Skeletal muscle cell (primary cell): ENCODE measurements at places on chromosomes 2 and 18.

DNA sequence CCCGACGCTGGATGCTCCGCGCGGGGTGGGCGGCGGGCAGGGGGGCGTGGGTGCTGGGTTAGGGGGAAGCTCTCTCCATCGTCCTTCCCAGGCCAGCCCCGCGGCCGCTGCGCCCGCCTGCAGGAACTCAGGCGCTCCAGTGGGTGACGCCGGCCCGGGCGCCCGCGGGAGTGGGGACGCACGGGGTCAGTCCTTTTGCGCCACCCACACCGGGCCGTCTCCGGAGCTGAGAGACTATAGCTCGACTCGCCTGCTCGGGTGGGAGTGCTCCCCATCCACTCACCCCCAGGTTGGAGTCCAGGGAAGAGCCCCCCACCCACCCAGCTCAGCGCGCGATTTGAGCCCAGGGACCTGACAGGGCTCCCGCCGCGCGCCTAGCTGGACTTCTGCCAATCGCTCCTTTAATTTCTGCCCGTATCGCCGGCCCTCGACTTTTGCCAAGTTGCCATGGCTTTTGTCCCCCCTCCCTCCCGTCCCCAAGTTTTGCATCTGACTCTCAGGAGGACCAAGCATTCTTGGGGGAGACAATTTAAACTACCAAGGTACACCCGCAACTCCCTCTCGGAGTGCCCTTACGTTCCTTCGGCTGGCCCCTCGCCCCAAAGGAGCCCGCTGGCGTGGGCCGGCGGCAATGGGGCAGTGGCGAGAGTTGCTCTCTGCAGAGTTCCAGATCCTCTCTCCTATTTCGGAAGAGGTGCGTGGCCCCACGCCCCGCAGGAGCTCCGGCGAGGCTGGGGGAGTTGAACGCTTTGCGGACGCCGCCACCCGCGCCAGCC, 205.8 kb upstream of the SMAD2 start:
- DNase-seq: no peak

DNA sequence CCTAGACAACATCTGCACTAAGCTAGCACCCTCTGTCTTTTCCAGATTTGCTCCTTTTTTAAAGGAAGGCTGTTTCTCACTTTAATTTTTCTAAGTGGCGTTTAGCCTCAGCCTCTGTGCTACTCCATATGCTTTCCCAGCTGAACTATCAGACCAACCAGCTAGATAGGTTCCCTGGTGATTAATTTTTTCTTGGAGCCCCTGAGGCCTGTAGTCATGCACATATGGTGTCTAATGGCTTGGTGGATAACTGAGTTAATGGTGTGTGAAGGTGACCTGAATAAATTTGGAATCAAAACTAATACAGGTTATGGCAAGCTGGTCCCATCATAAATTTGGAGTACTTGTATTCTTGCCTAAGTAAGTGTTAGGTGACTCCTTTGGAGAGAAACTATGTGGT, 135.5 kb downstream of the MGAT5 start:
- DNase-seq: no peak

DNA sequence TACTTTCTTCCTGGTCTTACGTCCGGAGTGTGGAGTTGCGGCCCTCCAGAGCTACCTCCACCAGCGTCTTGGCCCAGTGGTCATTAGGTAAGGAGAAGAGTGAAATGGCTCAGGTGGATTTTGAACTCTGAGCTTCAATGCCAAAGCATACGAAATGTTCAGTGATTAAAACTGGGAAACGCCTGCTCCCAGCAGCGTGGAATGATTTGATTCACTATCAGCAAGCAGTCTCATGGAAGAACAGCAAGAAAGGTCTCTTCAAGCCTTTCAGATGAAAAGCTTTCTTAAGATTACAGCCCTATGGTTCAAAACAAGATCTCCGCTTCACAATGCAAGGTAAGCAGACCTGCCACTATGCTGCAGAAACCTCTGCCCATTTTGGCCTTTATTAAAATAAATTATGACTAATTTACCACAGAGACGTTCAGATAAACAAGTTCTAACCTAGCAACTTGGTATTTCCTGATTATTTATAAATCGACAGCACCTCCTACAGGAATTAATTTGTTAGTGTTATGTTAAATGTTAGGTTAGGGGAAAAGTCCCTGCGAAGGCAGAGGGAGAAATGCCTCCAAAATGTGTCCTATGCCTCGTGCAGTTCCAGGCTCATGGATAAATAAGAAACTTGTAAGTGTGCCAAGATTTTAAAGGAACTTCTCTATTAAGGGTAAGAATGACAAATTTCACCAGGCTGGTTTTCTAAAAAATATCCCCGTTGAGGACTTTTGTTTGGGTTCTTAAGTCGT, 10.1 kb downstream of the SP9 start:
- DNase-seq: no peak

GRCh38 chr2:164538240-164538866, 82.9 kb downstream of the GRB14 start:
- DNase-seq: no peak

GRCh38 chr2:235820571-235820970, 326.7 kb downstream of the AGAP1 start:
- DNase-seq: no peak

DNA sequence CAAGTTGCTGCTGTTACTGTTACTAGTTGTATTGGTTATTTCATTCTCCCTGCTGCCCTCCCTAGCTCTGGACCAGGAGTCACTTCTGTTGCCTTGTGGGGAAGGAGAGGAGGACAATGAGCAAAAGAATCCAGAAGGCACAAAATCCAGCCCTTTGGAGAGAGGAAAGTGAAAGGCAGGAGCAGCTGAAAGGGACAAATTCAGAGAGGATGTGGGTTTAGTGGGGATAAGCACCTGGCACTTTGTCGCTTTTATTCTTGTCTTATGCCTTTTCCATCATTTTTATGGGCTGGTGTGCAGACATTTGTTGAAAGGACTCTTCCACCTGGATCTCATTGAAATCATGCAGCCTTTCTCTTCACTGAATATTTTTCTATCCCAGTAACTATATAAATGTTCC, 24.3 kb upstream of the LTBP1 start:
- no peak for DNase-seq

DNA sequence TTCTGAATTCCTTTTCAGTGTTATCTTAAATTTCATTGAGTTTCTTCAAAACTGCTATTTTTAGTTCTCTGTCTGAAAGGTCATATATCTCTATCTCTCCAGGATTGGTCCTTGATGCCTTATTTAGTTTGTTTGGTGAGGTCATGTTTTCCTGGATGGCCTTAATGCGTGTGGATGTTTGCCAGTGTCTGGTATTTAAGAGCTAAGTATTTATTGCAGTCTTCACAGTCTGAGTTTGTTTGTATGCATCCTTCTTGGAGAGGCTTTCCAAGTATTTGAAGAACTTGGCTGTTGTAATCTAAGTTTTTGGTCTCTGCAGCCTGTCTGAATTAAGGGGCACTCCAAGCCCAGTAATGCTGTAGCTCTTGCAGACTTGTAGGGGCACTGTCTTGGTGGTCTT, 249.3 kb downstream of the ZNF385B start:
- DNase-seq: peak; percentile 23

- DNase-seq: no peak
Measured at GRCh38 chr2:224271617-224272236, 130.2 kb downstream of the FAM124B start.

DNA sequence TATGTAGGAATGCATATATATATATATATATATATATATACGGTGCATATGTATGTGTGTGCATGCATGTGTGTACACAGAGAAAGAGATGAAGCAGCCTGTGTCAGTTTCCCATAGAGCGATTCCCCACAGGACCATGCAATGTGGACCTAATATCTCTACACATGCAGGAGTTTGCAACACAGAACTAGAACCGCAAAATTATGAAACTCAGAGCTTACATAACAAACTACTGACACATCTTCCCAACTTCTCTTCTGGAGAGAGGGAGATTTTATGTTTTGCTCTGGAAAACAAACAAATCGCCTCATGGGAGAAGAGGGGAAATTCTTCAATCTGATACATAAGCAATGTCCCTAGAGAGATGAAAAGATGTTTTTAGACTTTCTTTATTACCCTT, 377.2 kb downstream of the LRATD1 start:
- no peak for DNase-seq

- no peak for DNase-seq
Measured at GRCh38 chr2:220452561-220452960, 825.1 kb downstream of the SLC4A3 start.

DNA sequence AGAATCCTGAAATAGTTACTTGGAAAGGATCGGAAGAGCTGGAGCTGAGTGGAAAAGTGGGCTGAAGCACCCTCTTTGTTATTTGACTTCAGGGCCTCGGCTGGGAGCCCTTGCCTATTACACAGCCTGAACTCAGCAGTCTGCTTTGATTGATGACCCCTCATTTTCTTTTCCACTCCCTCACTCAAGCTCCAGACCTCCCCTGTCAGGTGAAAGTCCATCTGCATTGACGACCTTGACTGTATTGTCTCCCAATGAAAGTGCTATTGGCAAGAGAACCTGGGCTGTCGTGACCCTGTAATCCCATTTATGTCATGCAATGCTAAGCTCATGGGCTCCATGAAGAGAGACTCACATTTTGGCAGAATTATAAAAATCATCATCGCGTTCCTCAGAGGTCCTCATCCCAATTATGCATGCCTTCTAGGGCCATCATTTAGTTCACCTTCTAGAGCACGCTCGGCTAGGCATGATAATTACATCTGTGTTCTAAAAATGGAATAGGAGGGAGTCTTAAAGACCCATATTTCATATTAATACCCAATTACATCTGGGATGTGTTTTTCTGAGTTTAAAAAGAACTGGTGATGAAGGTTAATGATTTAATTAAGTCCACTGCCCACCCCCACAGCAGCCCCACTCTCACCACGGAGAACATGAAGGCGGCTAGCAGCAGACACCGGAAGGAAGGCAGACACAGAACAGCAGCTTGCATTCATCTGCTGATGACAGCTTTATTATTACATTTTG, 472.5 kb downstream of the PID1 start:
- DNase-seq: peak; percentile 3

DNA sequence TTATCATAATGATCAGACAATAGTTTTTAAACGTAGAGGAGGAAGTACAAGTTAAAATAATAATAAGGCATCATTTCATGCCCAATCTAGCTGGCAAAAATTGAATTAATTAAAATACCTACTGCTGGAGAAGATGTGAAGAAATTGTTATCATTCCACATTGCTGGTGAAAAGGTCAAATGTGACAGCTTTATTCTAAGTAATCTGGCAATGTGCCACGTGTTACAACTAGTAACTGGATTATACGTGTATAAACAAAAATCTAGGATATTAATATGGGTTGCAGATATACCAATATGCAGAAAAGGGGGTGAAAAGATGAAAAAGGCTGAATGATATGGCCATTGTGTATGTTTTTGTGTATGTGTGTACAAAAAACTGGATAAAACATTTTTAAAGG, 32.4 kb downstream of the SMAD2 start:
- no peak for DNase-seq

DNA sequence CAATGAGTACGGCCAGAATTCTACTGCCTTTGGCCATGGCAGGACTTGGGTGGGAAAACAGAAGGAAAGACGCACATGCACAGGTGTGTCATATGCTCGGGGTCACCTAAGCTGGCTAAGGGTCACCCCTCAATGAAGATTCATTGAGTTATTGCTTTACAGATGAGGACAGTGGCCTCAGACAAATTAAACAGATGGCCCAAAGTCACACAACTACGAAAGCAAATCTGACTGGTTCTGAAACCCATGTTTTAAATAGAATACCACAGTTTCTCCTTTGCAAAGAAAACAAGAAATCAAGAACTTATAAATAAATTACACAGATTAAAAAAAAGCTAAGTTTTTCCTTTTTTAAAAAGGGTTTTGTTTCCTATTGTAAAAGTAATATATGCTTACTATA, 70.5 kb downstream of the ID2 start:
- DNase-seq: no peak

GRCh38 chr2:167844714-167845530, 402.5 kb downstream of the STK39 start:
- no peak for DNase-seq

- DNase-seq: no peak
Measured at GRCh38 chr2:112493048-112493447, 11.1 kb downstream of the TTL start.

- DNase-seq: no peak
Measured at GRCh38 chr2:121140734-121141133, 144.3 kb downstream of the TFCP2L1 start.

- DNase-seq: no peak
Measured at GRCh38 chr2:172931918-172932520, 143.6 kb upstream of the MAP3K20 start.

GRCh38 chr2:9423922-9424272, 443 bp downstream of the CPSF3 start:
- DNase-seq: no peak

DNA sequence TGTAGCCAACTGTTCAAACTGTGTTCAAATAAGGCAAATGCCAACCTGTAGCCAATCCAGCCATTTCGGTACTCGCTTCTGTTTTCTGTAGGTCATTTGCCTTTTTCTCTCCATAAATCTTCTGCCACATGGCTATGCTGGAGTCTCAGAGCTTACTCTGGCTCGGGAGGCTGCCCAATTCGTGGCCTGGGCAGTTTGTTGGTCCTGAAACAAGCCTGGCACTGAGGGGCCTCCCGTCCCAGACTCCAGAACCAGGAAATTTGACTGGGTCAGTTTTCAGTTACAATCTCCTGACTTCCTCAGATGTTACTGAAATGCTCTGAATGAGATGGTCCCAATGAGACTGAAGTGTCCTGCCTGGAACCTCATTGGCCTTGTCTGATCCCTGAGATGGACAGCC, 120.8 kb upstream of the NPAS2 start:
- no peak for DNase-seq

- no peak for DNase-seq
Measured at GRCh38 chr2:101667823-101668222, 29.7 kb upstream of the MAP4K4 start.

- no peak for DNase-seq
Measured at GRCh38 chr18:2897448-2898185, 50.8 kb downstream of the EMILIN2 start.

- DNase-seq: peak; percentile 95
Measured at GRCh38 chr18:70373042-70373519, 84.2 kb downstream of the SOCS6 start.

GRCh38 chr2:24400207-24400907, 40.0 kb upstream of the ITSN2 start:
- no peak for DNase-seq

- no peak for DNase-seq
Measured at GRCh38 chr18:78017869-78018268, 768.2 kb downstream of the GALR1 start.

DNA sequence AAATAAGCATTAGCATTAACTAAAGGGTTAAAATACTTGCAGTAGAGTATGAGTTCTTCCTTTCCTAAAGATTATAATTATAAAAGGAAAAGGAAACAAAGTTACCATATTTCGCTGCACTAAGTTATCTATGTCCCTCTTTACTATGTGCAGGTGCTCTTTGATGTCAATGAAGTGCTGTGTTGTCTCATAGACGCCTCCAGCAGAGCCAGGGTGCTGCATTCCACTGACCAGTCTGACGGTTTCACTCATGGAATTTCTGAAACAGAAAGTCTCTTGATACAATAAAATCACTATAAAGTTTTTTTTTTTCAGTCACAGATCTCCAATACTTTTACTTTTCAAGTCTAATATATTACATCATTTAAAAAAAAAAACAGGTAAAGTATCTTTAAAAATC, 14.5 kb upstream of the CPLX4 start:
- no peak for DNase-seq

GRCh38 chr18:34796035-34796657, 86.0 kb downstream of the DTNA start:
- DNase-seq: no peak

GRCh38 chr2:218569661-218570500, 1.2 kb downstream of the CNOT9 start:
- DNase-seq: no peak

- DNase-seq: no peak
Measured at GRCh38 chr18:28078298-28078697, 98.6 kb downstream of the CDH2 start.
